Activated CD4-positive, alpha-beta T cell treated with anti-CD3 and anti-CD28 coated beads for 24 hours (primary cell): ENCODE measurements at places on chromosomes 3 and 15.

DNA sequence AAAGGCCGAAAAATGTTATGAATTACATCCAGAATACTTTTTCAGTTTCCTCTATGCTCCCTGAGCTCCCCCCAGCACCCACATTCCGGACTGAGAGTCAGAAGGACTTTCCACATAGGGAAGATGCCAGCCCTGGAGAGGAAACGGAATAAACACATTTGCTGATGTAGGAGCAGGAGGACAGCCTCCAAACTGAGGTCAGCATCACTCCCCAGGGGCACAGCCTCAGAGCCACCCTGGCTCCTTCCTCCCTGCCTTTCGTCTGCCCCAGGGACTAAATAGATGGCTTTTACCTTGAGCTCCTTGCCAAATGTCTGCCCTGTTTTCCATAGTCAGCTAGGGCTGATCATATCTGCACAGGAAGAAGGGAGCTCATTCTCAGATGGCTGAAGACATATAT is 22.6 kb upstream of the SLCO2A1 start:
- no peak for DNase-seq

DNA sequence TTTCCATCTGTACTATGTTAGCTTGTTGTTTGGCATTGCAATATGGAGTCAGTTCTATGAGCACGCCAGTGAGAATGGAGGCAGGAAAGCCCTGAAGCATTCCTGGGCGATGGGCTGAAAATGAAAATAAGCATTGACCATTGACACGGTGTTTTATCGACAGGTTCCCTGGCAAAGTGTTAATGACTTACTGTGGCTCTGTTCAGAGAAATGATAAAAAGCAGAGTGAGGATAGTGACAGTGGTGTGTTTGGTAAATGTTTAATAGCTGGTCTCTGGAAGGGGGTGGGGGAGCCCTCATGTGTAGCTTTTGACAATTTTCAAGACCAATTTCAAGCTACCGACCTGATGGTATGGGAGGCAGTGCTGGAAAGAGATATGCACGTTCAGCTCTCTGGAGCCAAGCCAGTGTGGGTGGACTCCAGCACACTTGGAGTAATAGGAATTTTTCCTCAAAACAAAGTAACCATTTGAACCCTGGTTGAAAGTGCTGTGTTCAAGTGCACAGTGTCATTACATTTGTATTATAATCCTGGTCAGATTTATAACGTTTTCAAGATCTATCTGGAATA is 341.7 kb upstream of the ROBO2 start:
- DNase-seq = no peak

GRCh38 chr15:80536716-80537115 is 132.5 kb downstream of the ARNT2 start:
- no peak for DNase-seq

GRCh38 chr3:47295322-47295721 is 12.6 kb downstream of the KLHL18 start:
- DNase-seq = no peak
